ENCODE measurements at places on chromosomes 7 and 10.

DNA sequence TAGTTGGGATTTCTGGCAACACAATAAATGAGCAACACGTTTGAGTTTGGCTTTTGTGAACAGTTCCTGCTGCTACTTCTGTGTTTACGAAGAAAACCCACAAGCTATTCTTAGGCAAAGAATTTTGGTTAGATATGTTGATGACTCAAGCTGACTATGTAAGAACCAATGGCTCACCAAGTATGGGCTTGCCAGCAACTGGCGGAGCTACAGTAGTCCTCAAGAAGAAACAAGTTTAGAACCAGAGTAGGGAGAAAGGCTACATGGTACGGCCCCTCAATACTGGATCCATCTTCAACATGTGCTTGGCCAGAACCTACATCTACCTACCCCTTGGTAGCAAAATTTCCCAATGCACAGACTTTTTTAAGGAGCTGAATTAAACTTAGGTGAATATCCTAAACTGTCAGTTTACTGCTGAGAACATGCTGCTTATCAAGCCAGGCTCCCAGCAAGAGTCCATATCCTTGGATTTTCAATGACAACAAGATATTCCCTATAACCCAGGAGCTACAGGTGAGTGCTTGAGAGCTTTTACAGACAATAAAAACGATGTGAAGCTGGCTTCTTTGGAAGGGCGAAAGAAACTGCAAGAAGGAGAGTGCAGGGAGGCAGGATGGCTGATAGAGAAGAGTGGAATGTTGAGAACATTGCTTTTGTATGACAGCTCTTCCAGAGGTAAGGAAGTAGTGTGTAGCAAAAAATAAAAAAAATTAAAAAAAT is 74.3 kb upstream of the ASAH2 start:
- DNase-seq: no peak

DNA sequence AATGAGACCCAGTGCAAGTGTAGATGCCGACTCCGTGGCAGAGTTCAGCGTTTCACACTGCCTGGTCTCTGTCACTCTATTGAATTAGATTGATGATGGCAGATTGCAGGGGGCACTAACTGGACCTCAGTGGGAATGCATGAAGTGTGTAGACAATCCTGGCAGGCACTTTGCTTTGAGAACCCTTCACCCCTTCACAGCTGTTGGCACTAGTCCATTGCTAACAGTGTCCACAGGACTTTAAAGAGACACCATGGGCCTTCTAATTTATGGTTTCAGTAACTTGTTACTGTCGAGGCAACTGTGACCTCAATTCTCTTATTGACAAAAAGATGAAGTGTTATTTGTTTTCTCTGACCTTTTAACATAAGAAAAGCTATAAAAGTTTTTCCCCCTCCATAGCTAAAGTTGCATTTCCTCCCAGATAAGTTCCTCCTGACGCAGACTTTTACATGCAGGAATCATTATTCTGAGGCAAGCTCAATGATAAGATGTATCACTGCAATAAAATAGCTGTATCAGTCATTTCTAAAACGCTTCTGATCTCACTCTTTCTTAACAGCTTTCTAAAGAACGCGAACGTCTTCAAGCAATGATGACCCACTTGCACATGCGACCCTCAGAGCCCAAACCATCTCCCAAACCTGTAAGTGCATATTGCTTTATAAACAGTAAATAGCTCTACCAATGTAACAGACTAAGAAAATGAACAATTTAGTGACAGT is 238.9 kb downstream of the FOXP2 start:
- no peak for DNase-seq

GRCh38 chr10:28202941-28203352 is 99.9 kb downstream of the MPP7 start:
- DNase-seq: no peak

DNA sequence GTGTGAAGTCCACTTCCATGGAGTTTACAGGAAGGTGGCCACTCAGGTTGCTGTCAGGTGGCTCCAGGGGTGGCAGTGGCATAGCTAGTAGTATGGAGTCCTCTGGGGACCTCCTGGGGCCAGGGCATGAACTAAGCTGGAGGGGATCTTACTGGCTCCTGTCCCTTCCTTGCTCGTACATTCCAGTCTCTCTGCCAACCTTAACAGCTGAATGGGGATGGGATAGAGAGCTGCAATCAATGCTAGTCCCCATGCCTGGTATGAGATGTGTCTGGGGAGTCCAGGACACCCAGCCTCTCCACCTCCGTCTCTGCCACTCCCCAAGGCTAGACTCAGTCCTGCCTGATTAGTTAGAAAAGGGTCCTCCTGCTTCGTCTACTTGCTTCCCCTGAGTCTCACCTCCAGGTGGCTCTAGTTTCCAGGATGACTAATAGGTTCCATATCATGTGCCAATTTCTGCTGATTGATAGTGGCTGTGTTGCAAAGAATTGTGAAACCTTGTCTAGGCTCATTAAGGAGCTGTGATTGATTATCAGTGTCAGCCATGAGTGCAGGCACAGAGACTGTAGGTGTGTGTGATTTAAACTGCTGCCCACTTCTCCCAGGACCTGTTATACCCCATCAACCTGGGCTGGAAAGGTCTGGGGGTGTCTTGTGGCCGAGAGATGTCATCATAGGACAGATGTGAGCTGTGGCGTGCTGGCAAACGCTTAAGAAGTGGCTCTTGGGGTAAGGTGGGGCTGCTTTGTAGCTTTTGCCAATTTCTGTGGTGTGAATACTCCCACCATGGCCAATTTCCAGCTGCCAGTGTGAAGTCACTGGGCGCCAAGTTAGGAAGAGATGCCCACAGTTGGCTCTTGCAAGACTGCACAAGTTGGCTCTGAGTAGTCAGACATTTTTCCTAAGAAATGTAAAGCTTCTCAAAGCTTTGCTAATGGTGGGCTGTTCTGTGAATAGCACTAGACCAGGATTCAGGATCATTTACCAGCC is 59.8 kb downstream of the COL13A1 start:
- DNase-seq: no peak

DNA sequence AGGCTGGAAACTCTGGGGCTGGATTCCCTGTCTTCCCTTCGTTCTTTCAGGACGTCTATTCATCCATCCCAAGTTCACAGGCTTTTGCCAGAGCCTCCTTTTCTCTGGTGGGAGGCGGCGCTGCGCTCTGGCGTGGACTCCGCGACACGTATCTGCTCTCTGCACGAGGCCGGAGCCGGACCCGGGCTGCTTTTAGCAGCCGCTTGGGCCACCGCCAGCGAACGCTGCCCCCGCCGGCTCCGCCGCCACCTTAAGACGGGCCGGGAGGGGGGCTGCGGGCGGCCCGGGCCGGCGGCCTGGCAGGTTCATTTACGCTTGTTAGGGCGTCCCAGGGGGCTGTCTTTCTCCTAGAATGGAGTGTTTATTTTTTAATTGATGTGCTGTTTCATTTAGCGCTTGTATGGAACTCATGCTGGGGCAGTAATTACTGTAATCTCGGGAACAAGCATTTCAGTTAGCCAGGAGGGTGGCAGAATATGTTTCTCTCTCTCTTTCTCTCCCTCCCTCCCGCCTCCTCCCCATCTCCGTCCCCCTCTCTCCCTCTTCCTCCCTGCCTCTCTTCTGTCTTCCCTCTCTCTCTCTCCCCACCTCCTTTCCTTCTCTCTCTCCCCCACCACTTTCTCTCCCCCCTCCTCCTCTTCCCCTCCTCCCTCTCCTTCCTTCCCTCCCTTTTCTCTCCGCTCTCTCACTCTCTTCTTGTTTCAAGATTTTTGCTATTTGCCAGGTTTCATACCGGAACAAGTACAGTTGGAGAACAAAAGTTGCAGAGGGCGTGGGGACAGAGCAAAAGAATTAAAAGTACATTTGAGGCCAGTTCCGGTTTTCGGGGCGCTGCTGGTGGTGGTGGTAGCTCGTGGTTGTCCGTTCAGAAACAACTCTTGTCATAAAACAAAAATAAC is 1.3 kb upstream of the FZD8 start:
- no peak for DNase-seq

- DNase-seq: no peak
Measured at GRCh38 chr7:139089118-139089517, 20.4 kb downstream of the ZC3HAV1 start.

DNA sequence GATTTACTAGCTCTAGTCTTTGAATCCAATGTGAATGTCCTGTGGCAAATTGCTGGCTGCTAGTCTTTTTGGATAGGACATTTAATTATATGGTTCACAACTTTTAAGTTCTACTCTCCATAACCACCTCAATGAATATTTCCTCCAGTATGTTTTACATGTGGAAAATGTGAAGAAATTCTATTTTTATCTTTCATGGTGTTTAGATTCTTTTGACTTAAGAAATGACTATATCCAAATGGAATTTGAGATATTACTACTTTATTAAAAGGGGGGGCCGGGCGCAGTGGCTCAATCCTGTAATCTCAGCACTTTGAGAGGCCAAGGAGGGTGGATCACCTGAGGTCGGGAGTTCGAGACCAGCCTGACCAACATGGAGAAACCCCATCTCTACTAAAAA is 202.0 kb downstream of the ARL4A start:
- DNase-seq: no peak

GRCh38 chr10:71486484-71487114 is 89.9 kb downstream of the CDH23 start:
- no peak for DNase-seq

DNA sequence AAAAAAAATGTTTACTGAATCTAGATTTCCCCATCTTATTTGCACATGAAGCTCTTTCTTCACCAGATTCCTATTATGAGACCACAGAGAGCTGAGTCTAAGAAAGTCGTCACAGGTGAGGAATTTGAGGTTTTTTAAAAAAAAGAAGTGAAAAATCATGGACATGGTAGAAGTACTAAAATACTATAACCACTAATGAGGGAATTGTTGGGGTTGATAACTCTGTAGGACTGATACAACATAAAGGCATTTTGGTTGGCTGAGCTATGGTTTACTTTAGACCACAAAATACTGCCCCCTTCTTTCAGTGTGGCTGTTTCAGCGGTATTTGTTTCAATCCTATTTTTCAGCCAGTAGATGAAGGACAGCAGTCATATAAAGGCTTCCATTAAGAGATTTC is 1111.3 kb downstream of the TYW1 start:
- DNase-seq: no peak

DNA sequence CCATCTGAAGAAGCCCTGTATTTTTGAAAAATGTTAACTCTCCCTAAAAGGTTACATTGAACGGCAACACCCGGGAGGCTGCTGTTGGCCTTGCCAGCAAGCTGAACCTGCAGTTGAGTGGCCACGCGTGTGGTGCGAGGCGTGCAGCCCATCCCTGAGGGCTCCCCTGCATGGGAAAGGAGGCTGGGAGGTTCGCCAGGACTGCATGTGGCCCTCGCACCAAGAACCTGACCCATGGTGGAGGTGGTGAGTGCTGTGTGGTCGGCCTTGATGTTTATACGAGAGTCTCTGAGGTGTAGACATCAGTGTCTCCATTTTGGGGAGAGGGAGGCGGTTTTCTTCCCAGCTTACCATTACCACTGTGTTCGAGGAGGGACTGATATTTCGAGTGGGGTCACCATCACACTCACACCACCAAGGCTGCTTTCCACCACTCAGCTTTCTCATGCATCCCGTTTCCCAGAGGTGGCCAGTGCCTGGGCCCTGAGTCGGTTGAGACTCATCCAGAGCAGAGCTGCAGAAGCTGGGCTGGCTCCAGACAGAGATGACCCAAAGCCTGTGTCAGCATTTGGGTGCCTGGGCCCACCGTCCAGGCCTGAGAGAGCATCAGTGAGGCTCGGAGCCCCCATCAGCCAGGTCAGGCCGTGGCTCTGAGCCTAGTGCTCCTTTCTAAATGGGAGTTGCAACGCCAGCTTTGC is 222.6 kb downstream of the EBF3 start:
- no peak for DNase-seq
